ENCODE measurements at places on chromosomes 7 and 10.

DNA sequence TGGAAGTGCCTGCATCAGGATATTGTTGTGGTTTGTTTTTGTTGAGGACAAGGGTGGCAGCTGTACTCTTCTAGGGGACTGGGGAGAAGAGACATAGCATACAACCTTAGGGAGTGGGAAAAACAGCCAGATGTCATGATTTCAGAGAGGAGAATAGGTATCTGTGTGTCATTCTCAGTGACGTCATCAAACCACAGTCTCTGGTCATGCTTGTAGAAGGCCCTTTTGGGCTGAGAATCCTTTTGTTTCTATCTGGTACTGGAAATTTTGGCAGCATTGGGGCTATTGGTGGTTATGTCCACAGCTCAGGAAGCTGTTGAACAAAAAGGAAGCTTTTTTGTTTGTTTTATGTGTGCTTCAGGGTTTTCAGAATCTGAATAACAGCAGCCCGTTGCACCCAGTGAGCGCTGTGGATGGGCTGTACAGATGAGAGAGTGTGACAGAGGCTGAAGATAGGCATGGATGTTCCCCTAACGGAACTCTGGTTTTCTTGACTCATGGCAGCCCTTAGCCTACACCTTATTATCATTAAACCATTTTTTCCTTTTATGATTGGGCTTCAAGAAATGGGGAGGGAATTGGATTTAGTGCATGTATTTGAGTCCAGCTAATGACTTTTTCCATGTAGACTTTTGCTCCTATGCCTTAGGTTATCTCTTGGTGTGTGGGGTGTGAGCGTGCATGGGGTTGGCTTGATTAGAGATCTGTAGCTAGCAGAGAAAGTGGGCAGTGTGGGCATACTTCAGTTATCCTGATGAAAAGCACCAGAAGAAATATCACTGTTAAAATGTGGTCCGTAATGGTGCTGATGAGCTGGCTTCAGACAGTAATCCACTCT lies 65.7 kb downstream of the SND1 start:
- DNase-seq, result no peak

DNA sequence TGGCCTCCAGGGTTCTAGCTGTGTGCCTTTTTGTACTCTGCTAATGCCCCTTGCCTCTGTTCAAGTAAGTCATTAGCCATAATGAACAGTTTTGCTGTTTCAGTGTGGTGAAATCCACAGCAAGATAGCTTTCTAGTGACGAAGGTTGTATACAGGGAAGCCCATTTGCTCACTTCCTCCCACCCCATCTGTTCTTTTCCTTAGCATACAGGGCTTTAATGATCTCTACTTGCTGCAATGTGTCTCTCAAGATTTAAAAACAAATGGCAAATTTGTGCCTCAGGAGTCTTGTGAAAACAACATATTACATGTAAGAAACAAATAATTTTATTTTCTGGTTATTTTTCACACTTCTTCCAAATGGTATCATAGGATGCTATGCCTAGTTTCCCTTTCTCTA lies 243.2 kb downstream of the CDK14 start:
- no peak for DNase-seq

- DNase-seq, result no peak
Measured at GRCh38 chr10:67115972-67116371, 190.1 kb downstream of the LRRTM3 start.

DNA sequence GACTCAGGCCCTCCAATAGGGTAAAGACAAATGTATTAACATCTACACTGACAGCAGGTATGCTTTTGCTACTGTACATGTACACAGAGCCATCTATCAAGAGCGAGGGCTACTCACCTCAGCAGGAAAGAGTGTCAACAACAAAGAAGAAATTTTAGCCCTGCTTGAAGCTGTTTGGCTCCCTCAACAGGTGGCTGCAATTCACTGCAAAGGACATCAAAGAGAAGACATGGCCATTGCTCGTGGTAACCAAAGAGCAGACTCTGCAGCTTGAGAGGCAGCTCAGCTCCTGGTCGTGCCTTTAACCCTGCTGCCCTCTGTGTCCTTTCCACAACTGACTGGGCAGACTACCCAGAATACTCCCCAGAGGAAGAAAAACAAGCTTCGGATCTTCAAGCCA lies 5.1 kb downstream of the AKR1B15 start:
- DNase-seq, result no peak

DNA sequence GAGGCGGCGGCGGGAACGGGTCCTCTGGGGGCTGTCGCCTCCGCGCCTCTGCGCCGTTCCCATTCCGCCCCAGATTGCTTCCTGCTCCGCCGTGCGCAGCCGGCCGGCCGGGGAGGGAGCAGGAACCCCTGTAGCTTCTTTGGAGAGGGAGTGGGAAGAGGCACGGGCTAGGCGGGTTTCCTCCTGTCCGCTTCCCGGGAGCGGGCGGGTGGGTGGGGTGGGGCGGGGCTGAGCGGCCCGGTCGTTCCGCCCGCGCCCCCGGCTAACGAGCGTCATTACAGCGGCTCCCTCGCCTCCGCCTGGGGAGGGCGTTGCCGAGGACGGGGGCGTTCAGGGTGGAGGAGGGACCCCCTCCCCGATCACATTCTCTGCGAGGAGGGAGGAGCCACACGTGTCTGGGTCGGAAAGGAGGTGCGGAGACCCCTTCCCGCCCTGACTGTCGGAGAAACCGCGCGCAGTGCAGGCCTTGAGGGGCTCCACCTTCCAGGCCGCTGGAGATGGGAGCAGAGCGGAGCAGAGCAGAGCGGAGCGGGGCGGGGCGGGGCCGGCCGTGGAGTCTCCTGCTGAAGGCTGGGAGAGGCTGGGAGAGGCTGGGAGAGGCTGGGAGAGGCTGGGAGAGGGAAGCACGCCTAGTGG lies 39.7 kb downstream of the AGAP3 start:
- no peak for DNase-seq

DNA sequence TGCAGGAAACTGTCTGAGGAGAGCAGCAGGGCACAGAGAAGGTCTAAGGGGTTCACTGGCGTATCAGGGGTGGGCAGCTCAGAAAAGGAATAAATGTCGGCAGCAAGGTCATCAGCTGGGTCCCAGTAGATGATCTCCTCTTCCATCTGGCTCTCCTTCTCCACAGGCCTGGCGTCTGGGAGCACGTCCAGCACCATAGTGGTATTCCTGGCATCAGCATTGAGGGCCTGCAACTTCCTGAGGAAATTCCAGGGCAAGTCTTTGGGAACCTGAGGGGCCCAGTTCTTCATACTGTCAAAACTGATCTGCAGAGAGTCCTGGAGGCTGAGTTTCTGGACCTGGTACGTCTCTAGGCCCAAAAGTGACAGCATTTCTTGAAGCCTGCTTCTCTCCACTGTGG lies 9.6 kb upstream of the MRPS24 start:
- DNase-seq, result no peak

DNA sequence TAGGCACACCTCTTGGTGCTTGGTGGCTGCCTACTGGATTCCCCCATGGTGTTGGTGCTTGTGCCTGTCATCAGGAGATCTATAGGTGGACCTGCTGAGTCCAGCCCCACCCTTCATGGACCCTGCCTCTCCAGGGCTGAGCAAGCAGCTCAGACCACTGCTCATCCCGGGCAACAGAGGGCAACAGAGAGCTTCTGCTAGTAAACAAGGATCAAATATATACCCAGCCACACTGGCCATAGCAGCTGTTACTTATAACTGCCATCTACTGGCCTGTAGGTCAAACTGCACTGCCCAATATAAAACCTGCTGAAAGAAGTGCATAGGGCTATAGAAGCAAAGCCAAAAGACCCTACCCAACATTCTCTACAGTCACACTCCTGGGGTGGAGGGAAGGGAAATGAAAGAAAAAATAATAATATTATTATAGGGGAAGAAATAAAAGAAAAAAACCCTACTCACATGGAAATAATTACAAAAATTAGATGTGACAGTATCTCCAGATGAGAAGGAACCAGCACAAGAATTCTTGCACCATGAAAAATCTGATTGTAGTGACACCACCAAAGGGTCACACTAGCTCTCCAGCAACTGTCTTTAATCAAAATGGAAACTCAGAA lies 54.9 kb upstream of the ZNF800 start:
- DNase-seq, result peak; percentile 35

DNA sequence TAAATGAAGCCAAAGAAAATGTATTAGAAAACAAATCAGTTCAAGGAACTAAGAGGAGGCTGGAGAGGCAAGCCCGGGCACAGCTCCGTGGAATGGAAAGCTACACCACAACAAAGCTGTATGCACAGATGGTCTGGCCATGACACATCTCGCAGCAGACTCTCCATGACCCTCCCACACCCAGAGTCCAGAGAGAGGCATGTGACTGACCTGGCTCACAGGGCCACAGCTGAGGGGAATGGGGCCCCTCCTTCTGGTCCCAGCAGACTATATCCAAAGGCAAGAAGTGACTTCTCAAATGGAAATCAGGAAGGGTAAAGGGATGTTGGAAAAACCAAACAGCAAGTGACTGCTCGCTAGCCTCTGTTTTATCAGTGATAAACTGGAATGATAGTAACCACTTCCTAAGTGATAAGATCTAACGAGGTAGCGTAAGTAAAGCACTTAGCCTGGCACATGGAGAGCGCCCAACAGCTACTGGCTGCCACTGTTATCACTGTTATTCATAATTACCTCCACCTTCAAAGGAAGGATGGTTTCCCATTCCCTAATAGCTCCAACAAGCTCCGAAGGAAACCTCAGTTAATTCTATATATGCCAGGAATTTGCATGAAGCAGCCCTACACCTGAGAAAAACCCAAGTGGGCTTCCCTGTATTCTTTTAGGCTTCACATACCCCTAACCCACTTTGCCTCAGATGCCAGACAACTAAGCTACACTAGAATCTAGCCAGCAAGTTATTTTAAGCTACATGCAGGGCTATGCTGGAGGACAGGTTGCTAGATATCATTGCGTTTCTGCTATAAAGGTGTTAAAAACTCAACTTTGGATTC lies 8.4 kb downstream of the OSBPL3 start:
- no peak for DNase-seq

DNA sequence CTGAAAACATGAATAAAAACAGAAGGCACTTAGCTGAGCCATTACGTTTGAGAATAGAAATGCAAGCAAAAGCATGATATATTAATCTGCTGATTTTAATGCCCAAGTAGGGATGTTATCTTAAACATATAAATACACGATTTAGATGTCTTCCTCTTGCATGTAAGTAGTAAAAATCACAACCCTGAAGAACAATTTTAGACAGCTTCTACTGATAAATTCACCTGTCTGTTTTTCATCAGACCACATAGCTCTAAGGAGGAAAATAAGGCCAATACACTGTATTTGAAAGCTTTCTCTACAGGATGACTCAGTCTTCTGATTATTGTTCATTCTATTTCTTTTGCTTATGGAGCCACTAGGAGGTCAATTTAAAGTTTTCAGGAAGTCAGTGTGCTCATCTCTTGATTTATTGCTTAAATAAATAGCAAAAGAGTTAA lies 210.9 kb upstream of the CHRM2 start:
- no peak for DNase-seq

DNA sequence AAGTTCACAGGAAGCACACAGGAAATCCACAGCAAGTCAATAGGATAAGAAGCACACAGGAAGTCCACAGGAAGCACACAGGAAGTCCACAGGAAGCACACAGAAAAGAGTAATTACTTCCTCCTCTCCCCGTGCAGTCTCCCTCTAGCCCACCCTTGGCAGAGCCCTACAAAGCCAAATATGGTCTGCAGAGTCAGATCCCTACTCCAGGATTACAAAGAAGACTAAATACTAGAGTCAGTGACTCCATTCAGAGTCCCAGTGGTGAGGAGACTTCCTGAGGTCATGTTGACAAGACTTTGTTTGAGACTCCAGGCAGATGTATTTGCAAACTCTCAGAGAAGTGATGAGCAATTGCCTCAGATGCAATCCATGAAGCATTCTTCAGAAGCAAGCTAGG lies 398.6 kb upstream of the AUTS2 start:
- DNase-seq, result no peak

DNA sequence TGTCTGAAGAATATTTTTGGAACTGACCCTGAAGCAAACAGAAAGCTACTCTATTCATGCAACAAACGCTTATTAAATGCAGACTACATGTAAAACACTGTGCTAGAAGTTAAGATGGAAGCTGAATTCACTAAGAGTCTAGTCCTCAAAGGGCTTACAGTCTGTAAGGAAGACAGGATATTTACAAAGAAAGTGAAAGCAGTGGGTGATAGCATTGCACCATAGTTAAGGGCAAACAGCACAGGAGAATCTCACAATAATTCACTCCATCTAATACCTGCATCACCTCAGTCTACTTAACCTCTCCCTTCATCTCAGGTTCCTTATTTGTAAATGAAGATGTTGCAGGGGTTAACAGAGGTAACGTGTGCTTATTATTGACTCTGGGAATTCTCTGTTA lies 360.0 kb upstream of the AOAH start:
- DNase-seq, result no peak

- DNase-seq, result no peak
Measured at GRCh38 chr7:85341973-85342372, 155.1 kb upstream of the SEMA3D start.

GRCh38 chr10:78412605-78413004 lies 378.9 kb downstream of the RPS24 start:
- DNase-seq, result no peak

DNA sequence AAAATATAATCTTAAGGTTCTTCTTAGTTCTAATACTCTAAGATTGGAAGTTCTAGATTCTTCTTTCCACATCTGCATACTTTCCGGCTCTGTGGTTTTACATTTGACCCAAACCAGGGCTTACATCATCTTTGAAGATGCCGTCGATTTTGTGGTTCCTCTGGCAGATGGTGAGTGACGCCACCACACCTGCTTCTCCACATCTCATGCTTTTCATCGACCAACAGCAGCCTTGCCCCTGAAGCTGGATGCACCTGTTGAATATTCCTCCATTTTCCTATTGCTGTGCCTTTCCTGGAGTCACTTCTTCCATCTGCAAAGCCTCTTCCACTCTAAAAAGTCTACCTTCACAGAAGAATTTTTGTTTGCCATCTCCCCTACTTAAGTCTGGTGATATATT lies 121.3 kb downstream of the PRKCQ start:
- DNase-seq, result no peak

DNA sequence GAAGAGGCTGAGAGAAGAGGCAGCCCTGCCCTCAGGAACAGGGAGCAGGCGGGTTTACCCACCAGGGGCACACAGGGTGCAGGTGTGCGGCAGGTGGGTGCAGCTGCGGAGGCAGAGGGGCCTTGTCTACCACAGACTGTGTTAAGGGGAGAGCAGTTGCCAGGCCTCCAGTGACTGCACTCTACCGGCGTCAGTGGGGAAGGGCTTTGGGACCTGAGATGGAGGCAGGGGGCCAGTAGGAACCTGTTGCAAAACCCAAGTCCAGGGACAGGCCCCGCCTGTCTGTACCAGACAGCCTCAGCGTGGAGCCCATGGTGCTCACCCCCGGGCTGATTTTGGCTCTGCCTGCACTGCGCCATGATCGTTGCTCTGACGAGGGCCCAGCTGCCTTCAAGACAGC lies 507.6 kb upstream of the FOXK1 start:
- no peak for DNase-seq
